ENCODE measurements at places on chromosomes 5 and 9.

DNA sequence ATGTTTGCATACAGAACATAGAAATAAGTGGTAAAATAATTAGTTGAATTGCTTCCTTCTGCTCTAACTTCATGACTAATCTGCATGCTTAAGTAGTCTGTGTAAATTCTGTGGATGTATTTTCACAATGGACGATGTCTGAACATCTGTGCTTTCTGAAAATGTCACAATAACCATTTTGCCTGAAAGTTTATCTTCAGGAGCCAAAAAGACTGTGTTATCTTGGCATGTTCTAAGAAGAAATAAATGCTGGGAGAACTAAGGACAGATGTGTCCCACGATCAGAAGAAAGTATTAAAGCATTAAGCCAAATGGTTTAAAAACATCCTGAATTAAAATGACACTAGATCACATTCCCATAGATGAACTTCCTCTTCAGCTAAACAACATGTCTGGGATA, 397.6 kb downstream of the SPOCK1 start:
- DNase-seq, result no peak

GRCh38 chr9:107367727-107368502, 84.8 kb downstream of the RAD23B start:
- DNase-seq, result no peak

DNA sequence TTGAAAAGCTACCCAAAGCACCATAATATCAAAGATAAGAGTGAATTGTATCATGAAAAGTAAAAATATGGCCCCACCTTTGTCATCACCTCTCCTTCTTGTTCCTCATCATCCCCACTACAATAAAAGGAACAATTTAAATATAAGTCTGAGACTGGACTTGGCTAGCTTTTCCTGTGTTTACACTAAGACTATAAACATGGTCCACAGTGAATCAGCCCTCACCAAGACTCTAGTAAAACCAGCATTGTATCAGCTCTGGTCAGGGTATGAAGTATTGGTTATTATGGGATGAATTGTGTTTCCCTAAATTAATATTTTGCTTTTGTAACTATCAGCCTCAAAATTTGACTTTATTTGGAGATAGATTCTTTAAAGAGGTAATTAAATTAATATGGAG, 105.4 kb downstream of the SLC25A46 start:
- DNase-seq, result no peak

DNA sequence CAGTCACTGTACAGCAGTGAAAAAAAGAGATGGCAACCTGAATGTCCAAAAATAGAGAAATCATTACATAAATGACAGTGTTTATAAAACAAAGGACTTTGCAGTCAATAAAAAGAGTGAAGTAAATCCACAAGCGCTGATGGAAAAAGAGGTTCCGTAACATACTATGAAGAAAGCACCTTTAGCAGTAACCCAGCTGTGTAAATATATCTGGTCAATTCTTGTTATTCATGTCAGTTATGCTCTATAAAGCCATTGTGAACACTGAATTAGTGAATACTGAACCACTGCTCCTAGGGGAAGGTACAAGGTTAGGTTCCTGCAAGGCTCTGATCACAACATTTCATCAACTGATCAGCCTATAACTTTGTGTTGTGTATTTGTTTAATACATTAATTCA, 39.5 kb downstream of the CCNJL start:
- DNase-seq, result no peak

DNA sequence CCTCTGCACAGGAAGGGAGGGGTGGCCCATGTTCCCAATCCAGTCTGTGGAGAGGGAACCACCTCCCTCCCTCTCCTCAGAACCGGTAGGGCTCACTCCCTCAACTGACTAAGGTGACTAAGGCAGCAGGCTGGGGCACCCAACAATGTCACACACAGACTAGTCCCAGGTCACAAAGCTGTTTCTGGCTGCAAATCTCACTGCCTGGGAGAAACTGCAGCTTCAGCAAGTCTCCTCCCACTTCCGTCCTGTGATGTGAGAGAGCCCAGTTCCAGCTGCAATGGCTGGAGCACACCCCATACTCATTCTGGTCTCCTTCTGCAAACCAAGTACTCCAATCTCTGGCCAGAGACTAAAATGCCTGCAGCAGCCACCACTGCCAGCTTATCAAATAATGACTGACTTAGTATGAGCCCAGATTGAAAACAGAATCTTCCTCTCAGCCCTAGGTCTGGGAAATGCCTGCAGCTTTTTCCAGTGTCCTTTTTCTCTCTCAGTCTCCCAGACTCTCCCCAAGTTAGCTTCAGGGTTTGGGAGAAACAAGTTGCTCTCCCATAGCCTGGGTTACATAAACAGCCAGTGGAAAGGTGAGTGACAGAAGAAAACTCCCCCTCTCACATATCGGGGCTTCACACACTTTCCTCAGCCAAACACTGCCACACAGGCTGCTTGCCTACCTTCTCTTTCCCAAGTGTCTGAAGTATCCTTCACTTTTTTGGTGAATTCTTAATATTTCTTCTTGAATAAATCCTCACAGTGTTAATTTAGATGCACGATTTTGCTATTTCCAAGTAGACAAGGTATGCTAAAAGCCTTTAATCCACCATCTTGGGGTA, 247.4 kb upstream of the RASA1 start:
- DNase-seq, result no peak

DNA sequence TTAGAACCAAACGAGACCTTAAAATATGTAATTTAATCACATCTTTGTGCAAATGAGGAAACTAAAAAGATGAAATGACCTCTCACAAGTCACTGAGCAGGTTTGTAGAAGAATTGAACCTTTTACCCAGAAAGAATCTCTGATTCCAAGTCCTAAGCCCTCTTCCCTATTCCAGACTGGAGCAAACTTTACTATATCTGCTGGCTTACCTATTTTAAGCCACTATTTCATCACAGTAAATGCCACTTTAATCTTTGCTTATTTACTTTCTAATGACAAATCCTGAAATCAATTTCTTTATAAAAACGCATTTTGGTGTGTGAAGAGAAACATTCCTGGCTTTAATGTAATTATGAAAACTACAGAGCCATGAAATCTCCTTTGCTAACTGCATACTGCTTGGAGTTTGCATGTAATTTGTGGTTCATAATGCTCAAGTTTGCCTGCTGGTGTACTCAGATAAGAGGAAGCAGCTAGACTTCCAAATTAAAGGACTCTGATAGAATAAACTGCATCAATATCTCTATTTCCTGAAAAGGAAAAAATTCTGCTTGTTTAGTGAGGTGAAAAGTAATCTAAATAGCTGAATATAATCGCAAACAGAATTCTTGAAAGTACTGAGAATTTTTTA, 121.2 kb downstream of the RAB3C start:
- no peak for DNase-seq

GRCh38 chr9:122158202-122158601, 1.4 kb downstream of the NDUFA8 start:
- DNase-seq, result no peak

DNA sequence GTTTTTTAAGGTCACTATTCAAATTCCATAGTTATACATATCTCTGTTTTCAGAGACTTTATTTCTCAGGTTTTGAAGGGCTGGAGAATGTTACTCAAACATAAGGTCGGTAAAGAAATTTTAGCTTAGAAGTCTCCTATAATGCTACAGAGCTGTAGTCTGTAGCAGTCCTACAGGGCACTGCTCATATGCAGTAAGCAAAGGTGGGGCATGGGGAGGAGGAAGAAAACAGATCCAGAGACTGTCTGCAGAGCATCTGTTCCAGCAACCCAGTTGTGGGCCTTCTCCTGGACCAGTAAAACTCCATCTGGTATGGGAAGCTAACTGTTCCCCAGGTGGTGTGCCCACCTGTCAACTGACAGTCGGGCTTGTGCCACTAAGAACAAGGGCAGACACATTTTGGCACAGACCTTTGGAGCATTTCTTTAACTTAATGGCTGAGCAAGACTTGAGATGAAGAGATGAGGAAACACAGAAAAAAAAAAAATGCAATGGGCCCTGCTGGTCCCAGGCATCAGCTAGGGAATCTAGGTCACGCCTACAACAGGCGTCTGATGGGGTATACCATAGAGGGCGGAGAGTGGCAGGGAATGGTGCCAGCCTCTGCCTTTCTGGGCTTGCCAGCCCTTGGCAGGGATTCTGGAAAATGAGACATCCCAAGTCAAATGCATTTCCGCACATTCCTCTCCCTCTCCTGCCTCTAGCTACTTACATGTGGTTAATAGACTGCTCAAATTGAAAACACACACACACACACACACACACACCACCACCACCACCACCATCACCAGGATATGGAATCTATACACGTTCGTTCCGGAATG, 218.9 kb downstream of the ARL15 start:
- no peak for DNase-seq

GRCh38 chr5:103402851-103403250, 144.3 kb downstream of the MACIR start:
- no peak for DNase-seq

GRCh38 chr9:73380411-73380810, 228.7 kb downstream of the ANXA1 start:
- no peak for DNase-seq

DNA sequence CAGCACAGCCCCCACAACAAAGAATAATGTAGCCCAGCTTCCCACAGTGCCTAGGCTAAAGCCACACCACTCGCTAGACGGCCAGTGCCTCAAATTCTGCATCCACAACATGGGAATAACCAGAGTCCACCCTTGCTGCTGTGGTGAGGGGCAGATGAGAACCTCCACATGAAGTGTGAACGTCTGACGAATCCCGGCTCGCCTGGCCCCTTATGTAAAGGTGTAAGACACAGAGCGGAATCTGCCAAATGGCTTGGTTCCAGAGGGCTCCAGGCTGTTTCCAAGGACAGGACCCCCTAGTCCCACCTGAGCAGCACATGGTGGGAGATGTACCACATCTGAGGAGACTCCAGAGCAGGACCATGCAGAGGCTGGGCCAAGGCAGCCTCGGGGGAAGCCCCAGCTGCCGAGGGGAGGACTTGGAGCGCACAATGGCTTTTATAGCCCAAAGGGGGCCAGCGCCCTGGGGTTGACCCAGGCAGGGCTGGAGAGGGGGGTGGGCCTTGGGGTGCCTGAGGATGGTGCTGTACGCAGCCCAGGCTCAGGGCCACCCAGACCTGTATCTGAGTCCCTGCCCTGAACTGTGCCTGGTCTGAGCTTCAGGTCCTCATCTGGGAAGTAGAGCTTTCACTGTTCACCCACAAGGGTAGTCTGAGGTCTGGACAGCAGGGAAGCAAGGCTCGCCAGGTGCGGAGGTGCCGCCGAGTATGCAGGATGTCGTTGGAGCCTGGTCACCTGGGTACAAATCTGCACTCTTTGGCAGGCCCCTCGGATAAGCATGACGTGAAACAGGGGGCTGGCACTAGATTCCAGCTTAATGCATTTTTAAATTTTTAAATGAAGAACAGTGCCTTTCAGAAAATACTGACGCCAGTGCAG, 24.9 kb upstream of the SLC25A51 start:
- DNase-seq, result no peak

GRCh38 chr9:96725576-96725975, 52.3 kb downstream of the ZNF510 start:
- DNase-seq, result no peak

DNA sequence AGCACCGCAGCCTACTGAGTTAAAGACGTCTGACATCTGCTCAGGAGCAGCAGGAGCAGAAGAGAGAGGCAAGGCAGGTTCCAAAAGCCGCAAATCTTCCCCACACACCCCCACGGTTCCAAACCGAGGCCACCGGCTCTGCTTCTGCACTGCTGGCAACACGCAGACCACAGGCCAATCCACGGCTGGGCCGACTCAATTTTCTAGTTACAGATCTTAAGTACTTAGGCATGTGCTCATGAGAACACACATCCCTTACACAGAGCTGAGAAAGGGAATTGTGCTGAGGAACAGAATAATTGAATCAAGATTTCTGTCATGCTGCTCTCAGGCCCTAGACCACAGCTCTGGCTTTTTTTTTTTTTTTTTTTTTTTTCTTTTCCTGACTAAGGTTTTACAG, 32.6 kb downstream of the PAX5 start:
- no peak for DNase-seq

DNA sequence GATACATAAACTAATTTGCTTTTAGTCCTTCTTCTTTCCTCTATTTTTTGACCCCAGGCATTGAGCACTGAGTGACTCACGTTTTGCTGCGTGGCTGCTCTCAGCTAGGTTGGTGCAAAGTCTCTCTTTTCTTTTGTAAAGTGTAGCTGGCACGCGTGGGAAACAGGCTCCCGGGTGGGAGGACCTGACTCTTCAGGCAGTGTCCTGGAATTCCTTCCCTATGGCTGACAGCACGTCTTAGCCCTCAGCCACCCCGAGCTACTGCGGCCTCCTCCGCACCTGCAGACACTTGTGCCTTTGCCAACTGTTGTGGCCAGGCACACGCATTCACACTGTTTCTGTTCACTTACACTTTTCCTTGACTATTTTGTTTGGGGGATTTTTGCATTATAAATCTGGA, 877 bp upstream of the SCGB3A1 start:
- no peak for DNase-seq

GRCh38 chr5:122730037-122730436, 44.8 kb upstream of the SNX2 start:
- no peak for DNase-seq

- DNase-seq, result no peak
These were observed 12.9 kb downstream of the OTULINL start for GRCh38 chr5:14594378-14595074.

- DNase-seq, result no peak
These were observed 9.0 kb upstream of the RAD23B start for GRCh38 chr9:107274096-107274495.

- no peak for DNase-seq
These were observed 162.6 kb downstream of the DMAC1 start for GRCh38 chr9:7636838-7637467.

DNA sequence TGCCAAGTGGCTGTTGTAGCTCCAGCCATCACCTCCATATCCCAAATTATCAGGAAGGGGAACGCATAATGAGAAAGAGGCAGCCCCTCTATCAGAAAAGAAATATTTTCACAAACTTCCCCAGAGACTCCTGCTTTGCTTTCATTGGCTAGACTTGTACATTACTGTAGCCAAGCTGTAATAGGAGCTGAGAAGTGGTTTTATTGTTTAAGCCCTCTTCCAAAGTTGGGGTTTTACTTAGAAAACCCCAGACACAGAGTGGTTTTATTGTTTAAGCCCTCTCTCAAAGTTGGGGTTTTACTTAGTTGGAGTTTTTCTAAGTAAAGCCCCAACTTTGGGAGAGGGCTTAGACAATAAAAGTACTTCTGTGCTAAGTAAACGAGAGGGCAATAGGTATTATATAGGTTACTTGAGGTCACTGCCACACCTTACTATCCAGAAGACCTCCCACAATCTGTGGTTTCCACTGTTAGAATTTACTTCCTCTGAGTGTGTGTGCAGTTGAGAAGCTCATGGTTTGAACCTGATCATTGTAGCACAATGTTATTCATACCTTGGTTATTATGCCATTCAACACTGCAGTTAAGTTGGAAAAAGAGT, 215.7 kb upstream of the OTULINL start:
- DNase-seq, result no peak

All from stimulated activated CD4-positive, alpha-beta T cell treated with anti-CD3 and anti-CD28 coated beads, TNF-alpha, amount 100 ng/mL, for 4 hours (primary cell).